ENCODE measurements at places on chromosomes 5 and 9. TPM values are rescaled to one million over a fixed set of nuclear protein-coding genes. Genes with fewer than 3 reads are reported as not detected.

ANAPC2 gene
- 22.4 TPM for total RNA-seq

GIN1 gene
- total RNA-seq = 16.3 TPM

ELOVL7 gene
- total RNA-seq = 4.1 TPM

ZNF454 gene
- 9.0 TPM for total RNA-seq

SPRY4 gene
- total RNA-seq = 4.5 TPM

PAEP gene
- not detected for total RNA-seq

CCDC183 gene
- total RNA-seq = 2.0 TPM

PCA3 gene
- 0.82 TPM for total RNA-seq
